Activated T-cell treated with anti-CD3 and anti-CD28 coated beads, Interleukin-2, amount 50 U/mL, for 72 hours (primary cell): ENCODE measurements at places on chromosomes 7 and 10. TPM values are rescaled to one million over a fixed set of nuclear protein-coding genes. Genes with fewer than 3 reads are reported as not detected.

- no peak for DNase-seq
Measured at GRCh38 chr7:37035631-37036030, 311.3 kb upstream of the AOAH start.

- no peak for DNase-seq
Measured at GRCh38 chr10:120732067-120732466, 119.1 kb upstream of the WDR11 start.

GRCh38 chr7:17132726-17133125 lies 165.7 kb upstream of the AHR start:
- no peak for DNase-seq

DNA sequence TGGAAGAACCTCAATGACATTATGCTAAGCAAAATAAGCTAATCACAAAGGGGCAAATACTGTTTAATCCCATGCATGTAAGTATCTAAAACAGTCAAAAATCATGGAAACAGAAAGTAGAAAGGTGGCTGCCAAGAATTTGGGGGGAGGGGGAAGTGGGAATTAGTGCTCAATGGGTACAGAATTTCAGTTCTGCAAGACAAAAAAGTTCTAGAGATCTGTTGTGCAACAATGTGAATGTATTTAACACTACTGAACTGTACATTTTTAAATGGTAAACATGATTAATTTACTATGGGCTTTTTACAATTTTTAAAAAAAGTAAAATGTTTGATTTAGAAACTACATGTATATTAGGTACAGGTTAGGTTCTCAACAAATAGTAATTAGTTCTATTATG lies 11.9 kb downstream of the EZH2 start:
- no peak for DNase-seq

DNA sequence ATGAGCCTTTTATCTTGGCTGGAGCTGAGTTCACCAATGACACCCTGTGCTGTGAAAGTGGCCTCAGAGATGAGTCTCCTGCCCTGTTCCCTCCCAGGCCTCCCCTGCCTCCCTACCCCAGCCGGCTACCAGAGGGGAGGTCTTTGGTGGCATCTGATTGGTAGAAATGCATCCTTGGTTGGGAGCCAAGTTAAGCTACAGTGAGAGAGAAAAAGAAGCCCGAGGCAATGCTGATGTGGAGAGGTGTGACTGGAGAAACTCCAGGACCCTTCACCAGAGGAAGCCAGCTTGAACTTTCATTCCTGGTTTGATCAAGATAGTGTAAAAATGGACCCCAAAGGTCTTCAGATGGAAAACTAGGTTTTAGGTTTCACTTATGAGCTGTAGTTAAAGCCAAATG lies 191.1 kb upstream of the TCF7L2 start:
- DNase-seq: no peak

- no peak for DNase-seq
Measured at GRCh38 chr7:127478024-127478355, 85.5 kb upstream of the ZNF800 start.

DNA sequence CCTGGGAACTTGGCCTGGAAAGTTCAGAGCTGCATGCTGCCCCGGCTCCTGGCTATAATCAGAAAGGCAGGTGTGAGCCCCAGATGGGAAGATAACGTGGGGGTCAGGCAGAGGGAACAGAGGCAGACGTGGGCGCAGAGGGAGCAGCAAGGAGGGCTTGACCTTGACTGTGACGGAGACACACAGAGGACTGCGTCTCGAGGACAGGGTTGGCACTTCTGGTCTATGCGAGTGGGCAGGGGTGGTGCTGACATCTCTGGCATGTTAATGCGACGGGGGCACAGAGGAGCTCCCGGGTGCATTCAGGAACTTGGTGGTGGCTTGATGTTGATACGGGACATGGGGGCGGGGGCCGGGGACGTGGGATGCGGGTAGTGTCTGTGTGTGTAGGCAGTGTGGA lies 232.1 kb upstream of the GRB10 start:
- no peak for DNase-seq

- no peak for DNase-seq
Measured at GRCh38 chr7:12458520-12459131, 55.0 kb upstream of the VWDE start.

DNA sequence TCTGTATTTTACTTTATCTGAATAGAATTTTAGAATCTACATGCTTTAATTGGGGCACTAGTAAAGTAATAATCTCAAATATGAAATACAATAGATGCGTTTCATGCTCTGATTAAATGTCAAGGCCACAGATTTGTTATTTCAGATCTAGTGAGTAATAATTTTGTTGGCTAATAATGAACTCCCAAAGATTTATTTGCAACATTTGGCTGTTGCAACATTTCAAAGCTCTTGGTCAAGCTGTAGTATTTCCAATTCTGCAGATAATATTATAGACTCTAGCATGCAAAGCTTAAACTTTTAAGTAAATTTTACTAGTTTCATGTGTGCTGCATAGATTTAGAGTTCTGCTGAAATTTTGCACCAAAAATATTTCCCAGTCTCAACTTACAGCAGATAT lies 16.7 kb downstream of the LRRN3 start:
- no peak for DNase-seq

- no peak for DNase-seq
Measured at GRCh38 chr7:133354546-133355324, 101.9 kb downstream of the EXOC4 start.

DNA sequence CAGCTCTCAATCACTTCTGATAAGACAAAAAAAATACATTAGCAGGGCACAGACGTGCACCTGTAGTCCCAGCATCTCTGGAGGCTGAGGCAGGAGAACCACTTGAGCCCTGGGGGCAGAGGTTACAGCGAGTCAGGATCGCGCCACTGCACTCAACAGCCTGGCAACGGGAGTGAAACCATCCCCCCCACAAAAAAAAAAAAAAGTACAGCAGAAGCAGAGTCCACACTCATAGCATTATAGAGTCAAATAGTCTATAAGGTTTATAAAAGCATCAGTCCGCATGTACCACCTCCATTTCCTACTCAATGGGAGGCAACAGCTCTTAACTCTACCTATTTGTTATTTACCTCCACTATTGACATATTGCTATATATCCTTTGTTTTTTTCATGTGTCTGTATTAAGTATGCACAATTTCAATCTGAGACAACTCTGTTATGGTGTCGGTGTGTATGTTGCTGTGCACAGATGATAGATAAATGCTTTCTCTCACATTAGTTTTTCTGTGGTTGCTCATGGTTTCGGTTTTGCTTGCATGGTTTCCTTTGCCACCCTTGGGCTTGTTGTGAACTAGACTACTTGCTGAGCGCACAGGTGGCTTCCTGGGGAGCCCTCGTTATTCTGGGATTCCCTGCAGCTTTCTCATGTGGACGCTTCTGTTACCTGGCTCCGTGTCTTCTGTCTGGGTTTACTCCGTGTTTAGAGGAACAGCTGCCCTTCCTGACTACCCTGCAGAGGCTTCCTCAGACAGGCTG lies 40.4 kb downstream of the PROSER2 start:
- DNase-seq: peak; percentile 77

DNA sequence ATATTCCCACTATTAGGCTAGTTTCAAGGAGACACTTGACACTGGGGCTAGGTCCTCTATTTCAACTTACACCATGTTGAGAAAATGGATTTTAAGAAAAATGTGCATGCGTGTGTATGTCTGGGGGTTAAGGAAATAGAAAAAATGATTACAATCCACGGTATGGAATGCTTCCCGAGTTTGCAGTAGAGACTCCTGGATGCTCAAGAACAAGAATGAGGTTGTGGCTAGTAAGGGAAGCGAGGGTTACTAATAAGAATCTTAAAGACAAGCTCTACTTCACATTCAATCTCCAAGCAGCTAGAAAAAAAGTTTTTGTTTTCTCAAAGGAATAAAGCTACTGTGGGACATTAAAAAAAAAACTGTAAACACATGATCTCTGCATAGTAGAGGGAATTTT lies 54.7 kb downstream of the ANK3 start:
- no peak for DNase-seq

GRCh38 chr7:32673275-32673983 lies 178.1 kb downstream of the AVL9 start:
- no peak for DNase-seq

GRCh38 chr7:32385316-32385956 lies 104.7 kb downstream of the LSM5 start:
- DNase-seq: no peak

DNA sequence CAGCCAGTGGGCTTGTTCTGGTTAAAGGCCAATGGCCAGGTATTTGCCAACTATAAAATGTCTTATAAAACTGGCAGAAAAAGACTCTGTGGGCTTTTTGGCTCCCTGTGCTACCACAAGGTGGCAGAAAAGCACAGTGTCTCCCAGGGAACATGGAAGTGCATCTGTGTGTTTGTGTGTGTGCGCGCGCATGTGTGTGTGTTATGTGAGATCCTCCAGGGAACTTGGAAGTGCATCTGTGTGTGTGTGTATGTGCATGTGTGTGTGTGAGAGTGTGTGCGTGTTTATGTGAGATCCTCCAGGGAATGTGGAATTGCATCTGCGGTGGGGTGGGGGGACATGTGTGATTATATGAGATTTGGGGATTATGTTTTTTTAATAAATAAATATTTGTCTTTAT lies 30.2 kb upstream of the ABI1 start:
- DNase-seq: peak; percentile 54

DNA sequence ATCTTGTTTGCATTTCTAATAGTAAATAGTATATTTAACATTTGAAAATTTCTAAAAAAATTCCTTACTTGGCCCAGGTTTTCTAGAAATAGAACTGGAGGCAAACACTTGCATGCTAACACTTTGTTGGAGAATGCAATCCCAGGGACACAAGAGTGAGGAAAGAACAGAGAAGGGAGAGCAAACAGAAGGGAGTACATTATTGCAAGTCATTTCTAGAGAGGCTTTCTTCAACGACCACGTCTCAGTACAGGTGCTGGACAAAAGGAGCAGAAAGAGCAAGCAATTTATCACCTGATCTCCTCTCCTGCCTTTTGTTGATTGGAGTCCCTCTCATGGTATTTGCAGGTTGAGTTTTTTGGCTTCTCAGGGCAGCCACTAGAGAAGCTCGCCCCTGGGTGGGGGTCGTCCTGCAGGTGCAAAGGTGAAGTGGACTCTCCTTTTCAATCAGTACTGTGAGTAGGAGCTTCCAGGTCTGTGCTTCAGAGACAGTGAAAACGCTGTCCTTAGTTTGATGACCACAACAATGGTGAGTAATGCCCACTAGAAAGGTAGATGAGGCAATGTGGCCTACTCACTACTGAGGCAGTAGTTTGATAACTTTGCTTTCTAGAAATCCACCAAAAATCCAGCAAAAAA lies 5.2 kb downstream of the CPED1 start:
- no peak for DNase-seq

DNA sequence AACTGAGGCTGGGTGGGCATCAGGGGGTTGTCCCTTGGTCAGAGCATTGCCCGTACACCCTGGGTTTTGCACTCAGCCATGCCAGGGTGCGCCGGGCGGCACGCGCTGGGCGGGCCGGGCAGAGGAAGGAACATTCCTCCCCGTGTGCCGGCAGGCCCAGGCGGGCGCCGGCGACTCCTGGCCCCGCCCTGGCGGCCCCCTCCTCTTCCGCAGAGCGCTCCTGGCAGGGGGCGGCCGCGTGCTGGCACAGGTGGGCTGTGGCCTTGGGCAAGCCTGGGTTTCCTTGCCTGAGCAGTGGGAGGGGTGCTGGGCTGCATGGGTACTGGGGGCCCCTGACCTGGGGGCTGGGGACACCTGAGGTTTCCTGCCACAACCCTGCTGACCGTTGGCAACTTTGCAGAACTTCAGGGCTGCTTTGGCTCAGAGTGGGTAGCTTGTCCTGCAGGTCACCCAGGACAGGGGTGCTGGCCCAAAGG lies 3.9 kb downstream of the LFNG start:
- no peak for DNase-seq

DNA sequence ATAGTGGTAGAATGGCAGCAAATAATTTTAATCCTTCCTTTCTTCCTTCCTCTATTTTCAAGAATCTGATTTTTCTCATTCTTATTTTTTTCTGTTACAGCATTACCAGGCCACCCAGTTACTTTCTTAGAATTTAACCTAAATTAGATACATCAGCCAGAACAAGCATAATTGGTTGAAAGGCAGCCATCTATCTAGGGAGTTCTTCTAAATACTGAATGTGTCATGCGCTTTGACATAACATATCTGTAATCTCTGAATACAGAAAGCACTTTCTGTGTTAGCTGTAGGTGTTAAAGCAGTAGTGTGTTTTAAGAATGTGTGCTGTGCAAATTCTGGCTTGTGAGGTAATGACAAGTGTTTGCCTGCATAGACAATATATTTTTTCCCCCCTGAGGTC lies 97.3 kb downstream of the BTRC start:
- DNase-seq: no peak

DNA sequence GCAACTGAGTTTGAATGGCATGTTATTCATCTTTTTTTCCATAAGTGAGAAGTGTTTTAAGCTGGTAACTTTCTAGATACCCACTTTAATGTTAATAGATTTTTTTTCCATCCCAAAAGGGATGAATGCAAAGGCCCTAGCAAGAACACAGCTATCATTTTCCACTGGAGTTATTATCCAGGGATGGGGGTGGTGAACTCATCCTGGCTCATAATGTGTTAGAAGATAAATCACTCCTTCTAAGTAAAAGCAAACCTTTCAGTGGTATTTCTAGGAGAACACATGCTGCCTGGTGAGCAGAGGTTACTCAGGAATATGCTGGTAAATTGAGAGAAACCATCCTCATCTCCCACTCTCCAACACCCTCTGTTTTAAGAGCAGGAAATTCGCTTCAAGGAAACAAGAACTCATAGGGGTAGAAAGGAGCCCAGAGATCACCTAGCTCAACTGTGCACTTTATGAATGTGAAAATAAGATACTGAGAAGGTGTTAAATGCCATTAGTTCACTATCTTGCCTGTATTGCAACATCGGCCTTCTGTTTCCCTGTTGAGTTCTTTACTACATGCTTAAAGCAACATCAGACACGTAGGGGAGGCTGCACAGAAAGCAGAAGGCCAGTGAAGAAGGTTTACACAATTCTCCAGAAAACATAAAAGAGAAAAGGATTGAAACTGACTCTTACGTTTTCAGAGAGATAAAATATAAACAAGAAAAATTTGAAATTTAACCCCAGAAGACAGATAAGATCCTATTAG lies 264.0 kb upstream of the PRKCQ start:
- DNase-seq: no peak

GRCh38 chr10:69703766-69704630 lies 74.0 kb downstream of the FAM241B start:
- no peak for DNase-seq

VSTM4 gene
- total RNA-seq: 0.25 TPM

GALNT17 gene
- total RNA-seq: not detected

NAT16 gene
- not detected for total RNA-seq

ADAMTS14 gene
- 0.24 TPM for total RNA-seq

WIPF3 gene
- not detected for total RNA-seq

WDR86 gene
- total RNA-seq: 1.0 TPM
